ENCODE measurements at places on chromosomes 4 and X. TPM values are rescaled to one million over a fixed set of nuclear protein-coding genes. Genes with fewer than 3 reads are reported as not detected.

ARHGAP24 gene
- polyA plus RNA-seq = 123 TPM

KLHL13 gene
- polyA plus RNA-seq = 69.0 TPM

BST1 gene
- 12.3 TPM for polyA plus RNA-seq

GYPA gene
- polyA plus RNA-seq = 2.5 TPM

TAF7L gene
- polyA plus RNA-seq = 0.46 TPM

BRCC3 gene
- polyA plus RNA-seq = 34.8 TPM
